ENCODE measurements at places on chromosomes 4 and X. TPM values are rescaled to one million over a fixed set of nuclear protein-coding genes. Genes with fewer than 3 reads are reported as not detected.

GRCh38 chrX:23662853-23663252, 4.4 kb upstream of the PRDX4 start:
- no peaks in the 10 kb centered on the region for H3K36me3 ChIP-seq
- no peak for DNase-seq
- no peaks in the 10 kb centered on the region for H3K27me3 ChIP-seq
- H3K27ac ChIP-seq = peak overlapping the region; percentile 81
- peaks cover 22% of the 10 kb centered on the region for H3K4me1 ChIP-seq
- no peak overlapping the region for H3K4me3 ChIP-seq

DNA sequence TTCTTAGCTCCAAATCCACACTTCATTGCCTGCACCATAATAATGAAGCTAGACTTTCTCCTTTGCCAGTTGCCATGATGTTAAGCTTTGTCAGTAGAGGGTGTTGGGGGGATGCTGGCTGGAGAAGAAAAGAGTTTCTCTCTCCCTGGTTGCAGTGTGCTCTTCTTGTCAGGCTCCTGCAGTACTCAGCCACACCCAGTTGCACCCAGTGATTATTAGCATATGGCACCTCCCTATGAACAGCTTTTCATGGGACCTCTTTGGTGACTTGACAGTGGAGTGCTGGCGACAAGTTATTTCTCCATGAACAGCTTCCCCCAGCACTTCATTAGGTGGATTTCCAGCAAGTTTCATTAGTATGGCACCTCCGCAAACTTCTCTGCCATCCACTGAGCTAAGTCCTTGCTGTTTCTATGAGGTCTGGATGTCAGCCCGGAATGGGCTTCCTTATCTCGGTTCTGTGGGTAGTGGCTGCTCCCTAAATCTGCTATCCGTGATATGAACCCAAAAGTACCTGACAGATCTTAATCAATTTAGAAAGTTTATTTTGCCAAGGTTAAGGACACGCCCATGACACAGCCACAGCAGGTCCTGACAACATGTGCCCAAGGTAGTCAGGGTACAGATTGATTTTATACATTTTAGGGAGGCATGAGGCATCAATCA, 18.8 kb upstream of the OTUD4 start:
- H3K4me3 ChIP-seq = no peak overlapping the region
- peaks cover 25% of the 10 kb centered on the region for H3K27me3 ChIP-seq
- peaks cover 4% of the 10 kb centered on the region for H3K36me3 ChIP-seq
- DNase-seq = no peak
- no peaks in the 10 kb centered on the region for H3K4me1 ChIP-seq

DNA sequence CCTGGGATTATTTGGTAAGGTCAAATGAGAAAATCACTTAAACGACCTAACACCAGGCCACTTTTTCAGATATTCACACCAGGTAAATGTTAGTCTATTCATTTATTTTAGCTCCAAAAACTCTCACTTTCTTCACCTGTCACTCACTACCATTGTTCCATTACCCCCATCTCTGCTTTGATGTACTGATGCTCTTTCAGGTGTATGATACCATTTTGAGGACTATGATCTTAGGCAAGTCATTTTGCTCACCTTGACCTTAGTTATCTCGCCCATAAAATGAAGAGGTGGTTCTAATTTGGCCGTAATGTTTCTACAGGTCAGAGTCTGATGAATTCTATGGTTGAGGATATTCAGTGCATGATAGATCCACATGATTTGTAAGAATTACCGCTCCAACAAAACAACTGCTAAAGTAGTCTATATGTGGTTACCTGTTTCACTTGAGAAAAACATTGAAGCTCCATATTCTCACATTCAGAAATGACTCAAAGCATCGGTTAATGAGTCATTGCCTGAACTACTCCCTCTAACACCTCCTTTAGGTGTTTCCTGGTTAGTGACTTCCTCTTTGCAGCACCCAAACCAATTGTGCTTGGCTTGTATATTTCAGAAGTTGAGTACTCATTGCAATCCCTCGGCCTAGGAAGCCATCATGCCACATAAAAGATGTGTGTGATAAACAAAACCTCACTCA, 4.5 kb downstream of the DTHD1 start:
- no peaks in the 10 kb centered on the region for H3K27me3 ChIP-seq
- H3K4me1 ChIP-seq = peaks cover 12% of the 10 kb centered on the region
- H3K27ac ChIP-seq = peak overlapping the region; percentile 89
- no peaks in the 10 kb centered on the region for H3K36me3 ChIP-seq
- DNase-seq = peak; percentile 40
- H3K4me3 ChIP-seq = no peak overlapping the region

DNA sequence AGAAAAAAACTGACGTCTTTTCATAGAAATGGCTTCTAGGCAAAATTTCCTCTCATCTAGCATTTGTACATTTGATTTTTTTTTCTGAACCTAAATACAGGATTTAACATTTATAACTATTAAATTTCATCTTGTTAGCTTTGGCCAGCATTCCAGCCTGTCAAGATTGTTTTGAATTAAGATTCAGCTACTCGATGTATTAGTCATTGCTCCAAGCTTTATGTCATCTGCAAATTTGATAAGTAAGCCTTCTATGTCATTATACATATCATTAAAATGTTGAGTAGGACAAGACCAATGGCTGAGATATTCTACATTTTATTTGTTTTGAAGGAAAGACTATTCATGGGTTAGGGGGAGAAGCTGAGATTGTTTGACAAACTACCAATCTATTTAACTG, 46.7 kb downstream of the DDX53 start:
- H3K27ac ChIP-seq = no peak overlapping the region
- H3K4me1 ChIP-seq = no peaks in the 10 kb centered on the region
- H3K36me3 ChIP-seq = no peaks in the 10 kb centered on the region
- H3K27me3 ChIP-seq = no peaks in the 10 kb centered on the region

DNA sequence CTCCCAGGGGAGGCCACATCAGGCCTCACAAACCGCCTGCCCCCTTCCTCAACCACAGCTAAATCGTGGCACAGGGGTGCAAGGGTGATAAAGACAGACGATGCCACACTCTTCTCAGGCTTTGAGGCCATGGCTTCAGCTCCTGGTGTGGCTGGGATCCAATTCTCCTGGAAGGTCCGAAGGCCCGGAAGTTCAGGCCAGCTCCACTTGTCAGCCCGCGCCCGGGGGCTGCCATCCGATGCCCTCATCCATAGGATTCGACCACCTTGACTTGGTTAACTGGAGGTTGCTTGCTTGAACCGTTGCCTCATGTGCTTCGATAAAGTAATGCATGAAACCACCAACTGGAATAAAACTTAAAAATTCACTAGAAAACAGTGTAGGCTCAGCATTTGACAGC, 8.2 kb downstream of the TEX13C start:
- H3K27ac ChIP-seq = no peak overlapping the region
- DNase-seq = no peak
- H3K4me1 ChIP-seq = no peaks in the 10 kb centered on the region
- no peaks in the 10 kb centered on the region for H3K36me3 ChIP-seq
- no peak overlapping the region for H3K4me3 ChIP-seq

FAM241A gene
- 3.7 TPM for total RNA-seq

TTC29 gene
- total RNA-seq = not detected

VSIG4 gene
- total RNA-seq = 0.60 TPM
